ENCODE measurements at places on chromosomes 6 and 20. TPM values are rescaled to one million over a fixed set of nuclear protein-coding genes. Genes with fewer than 3 reads are reported as not detected.

DNA sequence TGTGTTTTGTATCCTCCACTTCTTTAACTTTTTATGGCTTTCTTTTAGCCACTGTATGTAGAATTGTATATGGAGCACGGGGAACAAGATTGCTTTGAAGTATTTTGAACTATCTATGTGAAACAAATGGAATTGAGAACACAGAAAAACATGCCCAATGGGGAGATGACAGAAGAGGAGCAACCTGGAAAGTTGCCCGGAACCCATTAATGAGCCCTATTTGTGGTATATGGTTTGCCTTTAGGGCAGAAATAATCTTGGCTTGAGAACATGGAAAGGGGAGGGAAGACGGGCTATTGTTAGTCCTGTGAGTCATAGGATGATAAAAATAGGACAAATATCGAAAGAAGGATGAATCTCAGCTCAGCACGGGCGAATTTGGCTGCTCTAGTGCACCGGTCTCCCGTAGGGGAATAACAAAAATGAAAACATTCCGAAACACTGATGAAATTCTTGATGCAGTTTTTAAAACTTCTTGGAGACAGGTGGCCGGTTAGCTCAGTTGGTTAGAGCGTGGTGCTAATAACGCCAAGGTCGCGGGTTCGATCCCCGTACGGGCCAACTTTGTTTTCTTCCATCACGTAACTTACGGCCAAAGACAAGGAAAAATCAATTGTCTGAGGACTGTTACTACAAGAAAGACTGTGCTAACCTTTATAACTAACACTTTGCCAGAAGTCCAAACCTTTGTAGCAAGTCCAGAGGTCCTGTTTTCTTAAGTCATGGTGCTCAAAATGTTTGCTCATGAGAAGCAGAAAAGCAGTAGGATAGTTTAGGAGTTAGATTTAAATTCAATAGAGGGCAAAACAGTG is 15.7 kb downstream of the HMGN4 start:
- DNase-seq: peak; percentile 84

- DNase-seq: peak; percentile 40
These were observed 990 bp downstream of the BPI start for GRCh38 chr20:38304845-38305447.

DNA sequence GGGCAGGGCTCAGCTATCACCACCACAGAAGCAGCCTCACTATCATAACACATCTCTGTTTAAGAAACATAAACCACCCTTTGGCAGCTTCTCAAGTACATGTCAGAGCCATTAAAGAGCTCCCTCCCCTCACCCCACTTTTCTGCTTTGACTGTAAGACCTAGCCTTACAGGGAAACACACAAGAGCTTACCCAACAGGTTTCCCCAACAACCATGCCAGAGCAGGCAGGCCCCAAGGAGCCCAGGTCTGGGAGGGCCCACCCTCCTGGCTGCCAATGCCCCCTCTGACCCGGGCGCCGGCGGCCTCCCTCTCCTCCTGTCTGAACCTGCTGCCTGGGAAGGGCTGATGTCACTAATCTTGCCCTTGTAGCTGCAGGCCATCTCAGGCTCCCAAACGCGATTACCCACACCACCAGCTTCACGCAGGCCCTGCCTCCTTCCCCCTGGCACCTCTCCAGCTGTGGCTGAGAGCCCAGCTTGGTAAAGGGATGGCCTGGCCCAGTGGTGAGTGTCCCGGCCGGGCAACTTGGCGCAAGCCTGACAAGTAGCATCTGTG is 402.0 kb downstream of the MAFB start:
- peak; percentile 67 for DNase-seq

- DNase-seq: no peak
These were observed 68.2 kb downstream of the FAM217A start for GRCh38 chr6:4010689-4011090.

DNA sequence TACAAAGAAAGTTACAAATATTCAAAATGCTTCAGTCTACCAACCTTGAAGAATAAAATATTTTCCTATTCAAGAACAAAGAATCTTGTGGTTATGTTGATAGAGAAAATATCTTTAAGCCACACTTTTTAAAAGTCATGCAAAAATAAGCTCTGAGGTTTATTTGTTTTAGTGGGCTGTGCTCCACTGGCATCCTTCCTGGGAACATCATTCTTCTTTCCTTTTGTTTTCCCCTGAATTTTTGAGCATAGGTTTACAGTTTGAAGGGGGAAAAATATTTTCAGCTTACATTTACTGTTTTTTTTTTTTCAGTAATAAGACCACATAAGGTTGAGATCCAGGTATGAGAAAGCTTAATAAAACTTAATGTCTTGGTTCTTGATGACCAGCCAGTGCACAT is 72.0 kb upstream of the BACH2 start:
- DNase-seq: peak; percentile 39

DNA sequence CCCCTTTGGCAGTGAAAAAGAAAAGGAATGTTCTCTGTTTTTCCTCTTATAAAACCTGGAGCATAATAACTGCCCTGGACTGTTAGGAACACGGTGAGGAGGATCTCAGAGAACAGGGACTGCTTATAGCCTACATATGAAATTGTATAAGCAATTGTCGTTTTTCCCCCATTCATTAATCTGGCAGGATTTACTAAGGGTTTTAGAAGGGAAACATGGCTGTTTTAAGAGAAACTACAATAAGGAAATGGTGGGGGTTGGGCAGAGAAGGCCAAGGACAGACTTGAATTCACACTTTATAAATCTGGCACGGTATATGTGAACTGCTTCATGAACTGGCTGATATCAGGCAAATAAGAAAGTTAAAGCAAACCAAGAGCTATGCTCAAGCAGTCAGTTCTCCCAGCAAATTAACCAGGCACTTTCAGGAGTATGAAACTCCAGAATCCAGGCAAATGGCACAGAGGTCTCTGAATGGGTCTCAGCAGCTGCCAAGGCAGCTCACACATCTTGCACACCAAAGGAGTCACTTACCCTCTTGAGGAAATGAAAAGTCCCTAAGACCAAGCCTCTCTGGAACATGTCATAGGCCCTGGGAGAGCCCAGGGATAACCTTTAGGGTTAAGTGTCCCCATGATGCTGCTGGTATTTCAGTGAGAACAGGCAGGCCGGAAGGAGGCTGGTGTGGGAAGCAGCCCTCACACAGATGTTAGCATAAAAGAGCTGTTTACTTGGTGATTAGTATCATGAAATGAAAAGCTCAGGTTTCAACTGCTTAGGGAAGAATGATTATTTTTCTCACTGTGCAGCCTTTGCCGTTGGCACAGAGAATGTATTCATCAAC is 260.5 kb upstream of the MARCKS start:
- DNase-seq: peak; percentile 35

GRCh38 chr6:15888798-15889772 is 226.3 kb upstream of the DTNBP1 start:
- no peak for DNase-seq

DNA sequence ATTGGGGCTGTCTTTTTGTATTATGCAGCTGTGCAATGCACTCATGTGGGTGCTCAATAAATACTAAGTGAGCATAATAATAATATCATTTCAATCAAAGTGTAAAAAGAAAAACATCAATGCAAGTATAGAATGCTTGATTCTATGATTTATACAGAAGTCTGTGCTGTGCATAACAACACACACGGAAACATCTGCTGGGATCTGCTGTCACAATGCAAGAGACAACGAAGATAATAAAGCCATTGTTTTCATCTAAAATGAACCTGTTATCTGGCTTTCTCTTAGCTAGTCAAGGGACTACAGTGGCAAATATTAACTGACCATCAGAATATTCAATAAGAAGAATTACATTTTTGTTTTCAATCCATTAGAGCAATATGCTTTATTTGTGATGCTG is 1156.9 kb upstream of the MAP3K7 start:
- no peak for DNase-seq

DNA sequence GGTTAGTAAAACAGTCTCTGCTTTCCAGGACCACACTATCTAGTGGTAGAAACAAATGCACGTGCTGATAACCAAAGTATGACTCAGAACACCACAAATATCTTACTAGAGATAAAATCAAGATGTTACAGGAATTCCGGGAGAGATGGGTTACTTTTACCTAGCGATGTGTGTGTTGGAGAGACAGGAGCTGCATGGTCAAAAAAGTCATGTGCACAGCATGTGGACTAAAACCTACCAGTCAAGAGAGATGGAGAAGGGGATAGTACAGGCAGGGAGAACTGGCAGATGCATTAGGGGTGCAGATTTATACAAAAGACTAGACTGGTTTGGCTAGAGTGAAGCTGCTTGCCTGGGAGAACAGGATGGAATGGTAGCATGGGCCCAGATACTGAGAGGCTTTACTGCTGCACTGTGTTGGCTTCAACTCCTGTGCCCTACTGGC is 75.3 kb upstream of the MRAP2 start:
- DNase-seq: no peak

DNA sequence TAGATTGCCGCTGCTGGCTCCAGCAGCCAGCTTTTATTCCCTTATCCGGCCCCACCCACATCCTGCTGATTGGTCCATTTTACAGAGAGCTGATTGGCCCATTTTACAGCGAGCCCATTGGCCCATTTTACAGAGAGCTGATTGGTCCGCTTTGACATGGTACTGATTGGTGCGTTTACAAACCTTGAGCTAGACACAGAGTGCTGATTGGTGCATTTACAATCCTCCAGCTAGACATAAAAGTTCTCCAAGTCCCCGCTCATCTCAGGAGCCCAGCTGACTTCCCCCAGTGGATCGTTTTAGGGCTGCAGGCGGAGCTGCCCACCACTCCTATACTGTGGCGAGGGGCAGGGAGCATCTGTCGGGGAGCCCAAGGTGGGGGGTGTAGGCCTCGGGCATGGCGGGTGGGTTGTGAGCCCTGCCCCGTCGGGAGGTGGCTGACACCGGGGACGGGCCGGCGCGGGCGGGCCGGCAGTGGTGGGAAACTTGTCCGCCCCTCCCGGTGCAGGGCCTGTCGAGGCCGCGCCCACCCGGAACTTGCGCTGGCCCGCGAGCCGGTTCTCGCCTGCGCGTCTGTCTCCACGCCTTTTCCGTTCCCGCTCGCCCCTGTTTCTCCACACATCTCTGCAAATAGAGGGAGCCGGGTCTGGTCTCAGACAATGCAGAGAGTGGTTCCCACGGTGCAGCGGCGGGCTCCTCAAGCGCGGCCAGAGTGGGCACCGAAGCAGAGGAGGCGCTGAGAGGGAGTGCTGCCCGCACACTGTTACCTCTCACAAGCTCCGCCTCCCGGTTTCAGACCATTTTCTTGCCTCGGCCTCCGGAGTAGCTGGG is 86.1 kb upstream of the STMND1 start:
- DNase-seq: peak; percentile 85

DNA sequence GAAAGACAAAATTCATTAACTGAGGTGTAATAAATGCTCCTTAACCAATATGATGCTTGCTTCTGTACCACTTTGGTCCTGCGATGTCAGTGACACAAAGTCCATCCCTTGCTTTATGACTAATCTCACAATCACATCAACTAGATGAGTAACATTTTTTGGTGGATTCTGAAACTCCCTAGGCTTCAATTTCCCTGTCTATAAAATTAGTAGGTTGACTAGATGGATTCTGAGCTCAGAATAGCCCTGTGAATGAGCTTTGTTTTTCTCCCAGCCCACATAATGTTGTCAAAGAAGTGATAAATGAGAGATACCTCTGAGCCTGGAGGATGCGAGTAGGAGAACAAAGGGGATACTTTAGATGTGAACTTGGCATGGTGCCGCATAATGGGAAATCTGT is 9.1 kb downstream of the TXLNB start:
- no peak for DNase-seq

DNA sequence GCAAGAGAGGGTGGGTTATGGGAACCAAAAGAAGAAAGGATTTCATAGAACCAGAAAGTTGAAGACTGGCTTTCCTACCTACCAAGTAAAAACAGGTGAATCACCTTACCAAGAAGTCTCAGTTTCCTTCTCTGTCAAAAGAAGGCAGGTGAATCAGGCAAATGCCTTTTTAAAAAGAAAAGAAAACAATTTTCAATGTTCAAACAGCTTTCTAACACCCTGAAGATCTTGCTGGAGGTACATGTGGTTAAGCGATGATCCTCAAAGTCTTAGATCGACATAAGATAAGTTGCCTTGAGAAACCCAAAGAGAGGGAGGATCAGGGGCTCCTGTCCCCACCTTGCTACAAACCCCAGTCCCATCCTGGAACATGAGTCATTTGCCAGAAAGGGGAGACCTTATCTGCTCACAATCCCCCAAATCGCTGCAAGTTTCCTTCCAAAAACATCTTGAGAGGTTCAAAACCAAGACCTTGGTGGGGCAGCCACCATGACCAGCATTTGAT is 71.6 kb downstream of the NFATC2 start:
- no peak for DNase-seq

GRCh38 chr20:50189681-50190250 is 864 bp upstream of the CEBPB start:
- peak; percentile 70 for DNase-seq

GRCh38 chr6:159152041-159152440 is 17.2 kb upstream of the FNDC1 start:
- DNase-seq: no peak

DNA sequence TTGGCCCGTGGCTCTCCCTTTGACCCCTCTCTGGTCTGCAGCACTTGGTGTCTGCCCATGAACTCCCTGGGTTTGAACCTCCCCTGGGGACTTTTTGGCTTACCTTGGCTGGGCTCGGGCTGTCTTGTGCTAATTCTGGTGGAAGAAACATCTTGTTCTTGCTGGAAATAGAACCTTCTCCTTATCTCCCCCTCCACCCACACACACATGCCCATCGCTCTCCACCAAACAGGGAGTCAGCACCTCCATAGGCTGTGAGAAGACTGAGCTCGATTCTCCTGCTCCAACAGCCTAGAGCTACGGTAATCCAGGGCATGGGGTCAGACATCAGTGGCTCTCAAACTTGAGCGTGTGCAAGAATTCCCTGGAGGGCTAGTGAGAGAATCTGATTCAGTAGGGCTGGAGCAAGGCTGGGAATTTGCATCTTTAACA is 114.4 kb upstream of the SLC22A23 start:
- no peak for DNase-seq

- no peak for DNase-seq
These were observed 114.2 kb upstream of the PHACTR1 start for GRCh38 chr6:12602342-12602741.

GRCh38 chr6:161374971-161375873 is 101.4 kb upstream of the AGPAT4 start:
- peak; percentile 75 for DNase-seq

- peak; percentile 88 for DNase-seq
These were observed 61.6 kb downstream of the RAB44 start for GRCh38 chr6:36759148-36759759.

DNA sequence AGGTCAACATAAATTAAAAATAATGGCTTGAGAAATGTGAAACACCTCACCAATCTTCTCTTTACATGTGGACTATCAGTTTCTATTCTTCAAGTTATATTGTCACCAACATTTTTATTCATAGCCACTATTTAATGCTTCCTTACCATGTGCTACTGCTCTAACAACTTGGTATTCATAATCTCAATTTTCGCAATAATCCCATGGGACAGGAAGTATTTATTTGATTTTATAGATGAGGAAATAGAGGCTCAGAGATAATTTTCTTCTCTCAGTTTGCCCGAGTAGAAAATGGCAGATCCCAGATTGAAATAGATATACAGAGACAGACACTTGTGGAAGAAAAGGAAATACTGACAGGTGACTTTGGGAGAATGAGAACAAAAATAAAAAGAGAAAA is 66.6 kb downstream of the FAM83B start:
- no peak for DNase-seq

Gene DEF6
- total RNA-seq: 35.3 TPM

Gene HS3ST5
- total RNA-seq: not detected

Gene DDX43
- total RNA-seq: 24.9 TPM
